ENCODE measurements at places on chromosomes 5 and 9.

GRCh38 chr9:89187950-89188349, 9.3 kb upstream of the SHC3 start:
- DNase-seq, result no peak

DNA sequence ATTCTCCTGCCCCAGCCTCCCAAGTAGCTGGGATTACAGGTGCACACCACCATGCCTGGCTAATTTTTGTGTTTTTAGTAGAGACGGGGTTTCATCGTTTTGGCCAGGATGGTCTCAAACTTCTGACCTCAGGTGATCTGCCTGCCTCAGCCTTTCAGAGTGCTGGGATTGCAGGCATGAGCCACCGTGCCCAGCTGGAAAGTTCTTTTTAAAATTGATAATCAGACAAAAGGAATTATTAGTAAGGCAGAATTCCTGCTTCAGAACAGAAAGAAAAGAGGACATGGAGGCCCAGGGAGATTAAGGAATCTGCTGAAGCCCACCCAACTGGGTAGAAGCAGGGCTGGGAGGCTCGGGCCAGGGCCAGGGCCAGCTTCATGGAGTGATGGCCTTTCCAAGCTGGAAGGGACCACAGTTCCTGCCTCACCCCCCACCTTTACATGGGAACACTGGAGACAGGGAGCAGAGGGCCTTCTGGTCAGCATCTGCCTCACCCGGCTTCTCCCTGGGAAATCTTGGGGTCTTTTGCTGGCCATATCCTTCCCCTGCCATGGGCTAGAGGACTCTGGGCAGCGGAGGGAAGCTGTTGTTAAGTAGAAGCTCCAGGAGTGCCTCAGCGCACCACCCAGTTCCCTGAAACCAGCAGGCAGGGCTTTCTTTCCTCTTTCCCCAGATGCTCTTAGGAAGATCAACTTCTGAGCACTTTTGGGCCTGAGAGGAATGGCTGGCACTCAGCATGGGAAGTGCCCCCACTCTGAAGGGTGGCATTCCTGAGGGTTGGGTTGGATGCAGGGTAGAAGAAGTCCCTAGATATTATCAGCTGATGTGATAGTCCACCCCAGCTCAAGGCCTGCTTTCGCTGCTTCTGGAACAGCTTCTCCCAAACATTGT, 70.1 kb downstream of the RGS3 start:
- DNase-seq, result no peak

DNA sequence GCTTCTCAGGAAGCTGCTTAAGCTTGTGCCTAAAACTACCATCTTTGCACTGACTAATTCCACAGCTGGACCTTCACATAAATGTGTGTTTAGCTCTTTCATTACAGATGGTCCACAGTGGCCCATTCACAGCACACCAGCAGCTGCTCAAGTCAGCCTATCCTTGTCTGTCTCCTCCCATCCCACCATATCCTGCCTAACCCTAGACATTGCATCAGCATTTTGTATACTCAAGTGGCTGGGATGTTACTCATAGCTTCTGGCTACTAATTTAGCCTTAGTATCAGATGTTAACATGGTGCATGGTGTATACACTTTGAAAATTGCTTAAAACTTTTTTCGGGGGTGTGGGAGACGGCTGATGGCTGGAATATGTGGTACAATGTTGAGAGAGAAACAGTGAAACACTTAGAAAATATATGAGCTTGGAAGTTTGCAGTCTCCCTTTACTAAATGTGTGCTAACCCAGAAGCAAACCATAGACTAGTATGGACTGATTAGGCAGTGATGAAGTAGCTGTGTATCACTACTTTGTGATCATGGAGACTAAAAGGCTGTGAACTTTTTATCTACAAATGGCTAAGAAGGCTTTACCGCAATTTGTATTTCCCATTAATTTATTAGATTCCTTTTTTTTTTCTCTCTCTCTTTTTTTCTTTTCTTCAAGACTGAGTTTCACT, 83.1 kb downstream of the JMY start:
- no peak for DNase-seq

GRCh38 chr5:5179597-5179996, 39.5 kb downstream of the ADAMTS16 start:
- DNase-seq, result no peak

- DNase-seq, result no peak
Measured at GRCh38 chr9:105979290-105979689, 284.9 kb downstream of the TMEM38B start.

GRCh38 chr9:70407081-70407503, 7.4 kb downstream of the KLF9 start:
- no peak for DNase-seq

DNA sequence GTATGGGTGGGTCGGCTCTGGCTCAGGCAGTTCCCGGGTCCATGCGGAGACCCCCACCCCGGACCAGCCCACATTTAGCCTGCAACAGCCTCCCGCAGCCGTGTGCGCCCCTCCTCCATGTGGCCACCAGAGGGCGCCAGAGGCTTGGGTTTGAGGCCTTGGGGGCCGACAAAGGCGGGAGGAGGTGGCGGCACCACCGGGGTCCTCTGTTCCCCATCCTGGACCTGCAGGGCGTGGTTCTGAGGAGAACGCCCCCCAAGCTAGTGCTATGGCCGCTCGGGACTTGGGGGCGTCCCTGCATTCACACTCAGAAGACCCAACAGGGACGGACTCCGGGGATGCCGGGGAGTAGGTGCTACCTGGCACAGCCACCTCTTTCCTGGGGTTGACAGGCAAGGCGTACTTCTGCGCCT, 16.5 kb downstream of the ASS1 start:
- peak; percentile 30 for DNase-seq

DNA sequence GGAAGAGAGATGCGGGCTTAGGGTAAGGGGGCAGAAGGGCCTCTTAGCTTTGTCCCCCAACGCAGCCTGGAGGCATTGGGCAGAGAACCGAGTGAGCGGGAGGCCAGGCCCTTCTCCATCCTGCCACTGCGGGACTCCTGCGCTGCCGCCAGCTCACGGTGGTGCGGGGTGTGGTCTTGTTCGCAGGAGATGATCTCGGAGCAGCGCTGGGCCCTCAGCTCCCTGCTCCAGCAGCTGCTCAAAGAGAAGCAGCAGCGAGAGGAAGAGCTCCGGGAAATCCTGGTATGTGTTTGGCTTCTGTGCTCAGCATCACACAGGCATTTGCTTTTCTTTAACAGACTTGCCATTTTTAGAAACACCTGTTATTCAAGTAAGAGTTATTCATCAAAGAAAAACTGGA, 41.3 kb downstream of the LRSAM1 start:
- no peak for DNase-seq

DNA sequence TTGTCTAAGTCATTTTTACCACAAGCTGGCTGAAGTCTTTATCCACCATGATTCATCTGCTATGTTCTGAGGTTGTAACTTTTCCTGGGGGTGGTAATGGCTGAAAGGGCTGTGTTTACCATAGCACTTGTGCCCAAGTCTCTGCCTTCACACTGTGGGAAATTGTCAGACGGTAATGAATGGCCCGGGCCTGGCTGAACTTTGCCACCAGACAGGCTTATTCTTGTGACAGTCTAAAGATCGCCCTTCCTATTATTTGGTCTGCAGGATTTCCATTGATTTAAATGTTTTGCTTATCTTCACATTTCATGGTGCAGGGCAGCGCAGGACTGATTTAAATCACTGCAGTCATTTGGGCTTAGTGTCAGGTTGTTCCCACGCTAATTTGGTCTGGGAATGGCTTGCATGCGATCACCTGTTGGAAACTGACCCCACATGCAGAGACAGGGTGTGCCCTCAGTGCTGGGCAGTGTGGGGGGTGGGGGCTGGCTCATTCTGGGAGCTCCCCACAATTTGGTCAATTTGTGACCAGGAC, 109.3 kb upstream of the ICE1 start:
- DNase-seq, result no peak

DNA sequence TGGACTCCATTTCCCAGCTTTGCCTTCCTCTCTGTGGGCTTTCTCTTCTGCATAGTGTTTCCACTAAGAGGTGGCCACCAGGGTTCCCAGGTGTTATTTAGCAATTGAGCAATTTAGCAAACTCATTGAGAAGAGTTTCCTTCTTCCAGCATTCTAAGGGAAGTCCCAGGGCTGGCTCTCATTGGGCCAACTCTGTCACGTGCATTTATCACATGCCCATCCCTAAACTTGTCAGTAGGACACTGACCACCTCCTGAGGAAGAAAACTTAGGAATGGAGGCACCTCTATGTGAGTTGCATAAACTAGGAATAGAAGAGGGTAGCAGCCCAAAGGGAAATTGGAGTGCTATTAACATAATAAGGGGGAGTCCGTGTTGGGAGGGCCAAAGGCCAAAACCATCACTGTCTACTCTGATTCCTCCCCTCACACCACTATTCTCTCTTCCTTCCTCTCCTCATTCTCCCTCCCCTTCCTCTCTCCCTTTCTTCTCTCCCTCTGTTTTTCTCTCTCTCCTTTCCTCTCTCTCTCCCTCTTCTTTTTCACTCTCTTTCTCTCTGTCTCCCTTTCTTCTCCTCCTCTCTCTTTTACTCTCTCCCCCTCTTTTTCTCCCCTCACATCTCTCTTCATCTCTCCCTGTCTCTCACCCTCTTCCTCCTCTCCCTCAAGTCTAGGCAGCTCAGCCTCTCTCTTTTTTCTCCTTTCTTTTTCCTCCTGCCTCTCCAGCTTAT, 213.4 kb downstream of the PALM2AKAP2 start:
- no peak for DNase-seq

GRCh38 chr9:37451628-37452027, 13.6 kb downstream of the ZBTB5 start:
- DNase-seq, result no peak

- no peak for DNase-seq
Measured at GRCh38 chr5:132669966-132670882, 3.6 kb upstream of the IL4 start.

DNA sequence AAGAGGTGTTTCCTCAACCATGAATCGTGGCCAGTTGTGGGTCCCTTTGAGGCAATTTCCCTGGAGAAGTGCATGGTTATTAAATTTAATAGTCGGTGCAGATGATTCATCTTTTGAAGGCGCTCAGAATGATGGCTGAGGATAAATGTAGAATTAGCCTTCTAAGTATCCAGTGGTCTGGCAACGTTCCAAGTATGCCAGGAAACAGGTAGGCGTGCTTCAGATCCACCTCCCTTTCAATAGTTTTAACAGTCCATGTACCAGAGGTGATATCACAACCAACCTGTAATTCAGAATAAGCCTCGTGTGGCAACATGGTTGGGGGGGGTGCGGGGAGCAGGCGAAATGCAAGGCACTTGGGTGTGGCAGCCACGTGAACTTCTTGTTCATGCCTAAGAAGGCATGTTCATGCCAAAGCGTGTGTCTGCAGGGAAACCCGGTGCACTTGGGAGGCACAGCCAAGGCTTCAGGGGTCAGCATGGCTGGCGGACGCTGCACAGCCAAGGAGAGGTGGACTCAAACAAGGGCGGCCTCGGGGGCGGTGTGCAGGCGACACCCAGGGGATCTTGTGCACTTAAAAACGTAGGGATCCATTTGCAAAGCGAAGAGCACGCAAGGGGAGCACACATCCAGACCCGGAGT, 5.2 kb upstream of the NKD2 start:
- peak; percentile 99 for DNase-seq

DNA sequence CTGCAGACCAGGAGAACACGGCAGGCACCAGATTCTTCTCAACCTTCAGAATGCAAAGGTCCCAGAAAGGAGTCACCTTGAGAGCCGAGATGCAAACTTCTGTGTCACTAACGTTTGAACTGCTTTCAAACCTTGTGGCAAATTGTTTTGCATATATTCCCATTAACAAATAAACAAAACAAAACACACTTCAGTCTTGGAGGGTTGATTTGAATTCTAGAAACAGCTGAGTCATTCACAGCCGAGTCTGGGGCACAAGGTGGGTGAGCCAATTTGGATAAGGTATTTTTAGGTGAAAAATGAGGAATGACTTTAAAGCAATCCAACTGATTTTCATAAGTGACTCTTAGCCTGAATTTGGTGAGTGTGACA, 38.8 kb upstream of the ANKRD33B start:
- no peak for DNase-seq

DNA sequence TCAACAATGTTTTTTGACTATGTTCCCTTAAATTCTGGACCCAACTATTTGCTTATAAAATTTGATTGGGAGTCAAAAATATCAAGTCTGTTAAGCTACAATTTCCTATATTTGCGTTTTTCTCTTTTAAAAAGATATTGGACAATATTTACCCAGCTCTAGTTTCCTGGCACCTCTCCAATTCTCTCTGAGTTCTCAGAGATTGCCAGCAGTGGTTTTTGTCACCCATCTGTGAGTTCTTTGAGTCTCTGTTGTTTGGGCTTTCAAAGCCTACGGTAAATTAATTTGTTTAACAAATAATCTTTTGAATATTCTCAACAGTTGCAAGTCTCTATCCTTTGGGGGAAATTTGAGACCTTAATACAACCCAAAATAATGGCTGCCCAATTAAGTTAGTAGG, 174.2 kb upstream of the PUM3 start:
- peak; percentile 78 for DNase-seq

DNA sequence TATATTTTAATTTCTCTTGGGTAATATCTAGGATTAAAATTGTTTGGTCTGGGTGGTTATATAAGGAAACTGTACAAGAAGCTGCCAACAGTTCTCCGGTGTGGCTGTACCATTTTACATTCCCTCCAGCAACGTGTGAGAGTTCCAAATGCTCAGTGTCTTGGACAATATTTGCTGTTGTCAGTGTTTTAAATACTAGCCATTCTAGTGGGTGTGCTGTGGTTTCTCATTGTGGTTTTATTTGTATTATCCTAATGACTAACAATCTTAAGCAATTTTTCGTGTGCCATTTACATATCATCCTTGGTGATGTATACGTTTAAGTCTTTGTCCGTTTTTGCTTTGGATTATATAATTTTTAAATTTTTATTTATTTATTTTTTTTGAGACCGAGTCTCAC, 34.0 kb downstream of the TNFSF15 start:
- no peak for DNase-seq

GRCh38 chr5:92687821-92688722, 892.9 kb downstream of the NR2F1-AS1 start:
- DNase-seq, result peak; percentile 46

- DNase-seq, result no peak
Measured at GRCh38 chr5:136808756-136809155, 443.4 kb upstream of the TRPC7 start.

DNA sequence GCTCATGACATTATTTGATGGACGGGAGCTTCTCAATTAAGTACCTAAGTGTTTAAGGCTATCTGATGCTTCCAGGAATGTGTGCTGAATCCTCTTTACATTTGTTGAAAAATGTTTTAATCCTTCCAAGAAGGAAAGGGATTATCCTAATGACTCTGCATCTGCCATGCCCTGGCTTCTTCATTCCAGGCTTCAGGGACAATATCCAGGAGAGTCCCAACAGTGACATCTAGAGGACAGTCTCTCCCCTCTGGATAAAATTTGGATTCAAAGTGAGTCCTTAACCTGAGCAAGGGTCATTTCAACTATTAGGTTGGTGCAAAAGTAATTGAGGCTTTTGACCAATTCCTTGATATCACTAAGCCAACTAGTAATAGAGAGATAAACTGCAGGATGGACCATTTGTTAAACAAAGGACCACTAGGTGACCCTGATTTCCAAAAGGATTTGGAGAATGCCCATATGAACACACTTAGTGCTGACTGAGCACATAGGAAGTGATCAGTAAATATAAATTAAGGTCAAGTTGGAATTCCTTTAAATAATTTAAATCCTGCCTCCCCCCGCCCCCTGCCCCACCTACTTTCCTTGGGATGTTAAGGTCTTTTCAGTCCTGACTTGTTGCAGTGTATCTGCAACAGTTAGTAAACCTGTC, 19.1 kb downstream of the TNFSF8 start:
- peak; percentile 27 for DNase-seq

All from NCI-H748 treated with DMSO at 0.1 percent for 48 hours (cell line).